Activated CD4-positive, alpha-beta T cell treated with anti-CD3 and anti-CD28 coated beads, Interleukin-2, amount 50 U/mL, for 4 hours (primary cell): ENCODE measurements at places on chromosomes 5 and 9.

- no peak for DNase-seq
These were observed 16.1 kb upstream of the COL23A1 start for GRCh38 chr5:178606269-178606668.

DNA sequence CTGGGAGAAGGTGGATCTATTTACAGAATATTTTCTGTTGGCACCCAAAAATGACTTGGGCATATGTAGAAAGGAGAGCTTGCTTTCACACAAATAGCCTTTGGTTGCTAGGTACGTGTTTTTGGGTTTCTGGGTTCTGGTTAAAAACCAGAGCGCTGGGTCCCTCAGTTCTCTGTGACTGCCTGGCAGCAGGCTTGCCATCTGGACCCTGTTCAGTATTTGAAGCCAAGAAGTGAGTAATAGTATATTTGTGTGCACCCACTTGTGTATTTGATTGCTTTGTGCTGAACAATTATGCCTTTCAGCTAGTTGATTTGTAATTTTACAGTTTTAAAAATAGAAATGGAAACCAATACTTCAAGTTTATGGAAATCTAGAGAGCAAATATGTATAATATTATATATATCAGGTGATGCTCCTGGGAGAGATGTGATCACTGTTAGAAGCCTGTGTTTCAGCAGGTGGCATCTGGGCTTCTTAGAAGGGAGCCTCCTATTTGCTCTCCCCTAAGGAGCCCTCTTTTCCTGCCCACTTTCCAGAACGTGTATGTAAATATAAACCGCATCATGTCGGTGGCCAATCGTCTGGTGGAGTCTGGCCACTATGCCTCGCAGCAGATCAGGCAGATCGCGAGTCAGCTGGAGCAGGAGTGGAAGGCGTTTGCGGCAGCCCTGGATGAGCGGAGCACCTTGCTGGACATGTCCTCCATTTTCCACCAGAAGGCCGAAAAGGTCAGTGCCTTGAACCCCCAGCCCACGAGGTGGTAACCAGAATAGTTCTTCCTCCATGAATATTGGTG, 153.6 kb downstream of the TRIO start:
- no peak for DNase-seq

DNA sequence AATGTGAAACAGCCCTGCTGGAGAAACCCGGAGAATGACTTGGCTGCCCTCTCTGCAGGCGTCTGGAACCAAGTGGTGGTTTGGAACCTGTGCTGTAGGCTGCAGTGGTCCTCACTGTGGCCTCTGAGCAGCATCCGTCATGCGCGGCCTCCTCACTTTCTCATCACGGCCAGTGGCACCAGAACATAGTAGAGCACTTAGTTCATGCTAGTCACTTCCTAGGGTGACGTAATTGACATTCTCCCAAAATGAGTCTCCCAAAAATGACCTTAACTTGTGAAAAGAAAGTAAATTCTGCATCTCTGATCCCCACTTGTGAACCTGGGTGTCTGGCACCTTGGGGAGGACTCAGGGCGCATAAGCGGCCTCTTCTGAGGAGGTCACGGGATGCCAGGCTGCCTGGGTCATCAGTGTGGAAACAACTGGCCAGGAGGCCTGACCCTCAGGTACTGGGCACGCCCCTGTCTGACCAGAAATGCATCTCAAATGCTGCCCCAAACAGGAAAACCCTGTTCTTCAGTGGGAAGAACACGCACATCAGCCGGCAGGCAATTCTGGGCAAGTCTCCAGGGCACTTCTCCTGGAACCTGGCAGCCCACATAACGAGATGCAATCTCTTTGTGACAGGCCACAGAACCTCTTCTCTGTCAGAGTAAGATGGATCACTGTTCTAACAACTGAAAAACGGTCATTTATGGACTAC, 36.6 kb upstream of the SPTLC1 start:
- DNase-seq, result no peak

- DNase-seq, result no peak
These were observed 13.4 kb downstream of the LARS1 start for GRCh38 chr5:146169076-146169475.

DNA sequence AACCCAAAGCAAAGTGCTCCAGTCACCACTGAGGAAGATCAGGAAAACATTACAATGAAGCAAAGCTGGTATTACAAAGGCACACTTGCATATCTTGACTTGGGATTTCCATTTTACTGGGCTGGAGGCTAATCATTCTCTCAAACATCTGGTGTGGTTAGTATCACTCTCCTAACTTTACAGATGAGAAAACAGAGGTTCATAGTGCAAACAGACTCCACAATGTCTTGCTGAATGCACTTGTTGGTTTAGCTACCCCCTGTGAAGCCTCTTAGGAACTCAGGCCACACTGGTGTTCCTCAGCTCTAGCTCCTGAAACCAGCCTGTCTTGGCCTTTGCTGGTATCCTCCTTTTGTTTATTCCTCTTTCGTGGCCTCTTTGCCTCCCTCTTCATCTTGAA, 29.5 kb upstream of the SMAD5 start:
- DNase-seq, result no peak

DNA sequence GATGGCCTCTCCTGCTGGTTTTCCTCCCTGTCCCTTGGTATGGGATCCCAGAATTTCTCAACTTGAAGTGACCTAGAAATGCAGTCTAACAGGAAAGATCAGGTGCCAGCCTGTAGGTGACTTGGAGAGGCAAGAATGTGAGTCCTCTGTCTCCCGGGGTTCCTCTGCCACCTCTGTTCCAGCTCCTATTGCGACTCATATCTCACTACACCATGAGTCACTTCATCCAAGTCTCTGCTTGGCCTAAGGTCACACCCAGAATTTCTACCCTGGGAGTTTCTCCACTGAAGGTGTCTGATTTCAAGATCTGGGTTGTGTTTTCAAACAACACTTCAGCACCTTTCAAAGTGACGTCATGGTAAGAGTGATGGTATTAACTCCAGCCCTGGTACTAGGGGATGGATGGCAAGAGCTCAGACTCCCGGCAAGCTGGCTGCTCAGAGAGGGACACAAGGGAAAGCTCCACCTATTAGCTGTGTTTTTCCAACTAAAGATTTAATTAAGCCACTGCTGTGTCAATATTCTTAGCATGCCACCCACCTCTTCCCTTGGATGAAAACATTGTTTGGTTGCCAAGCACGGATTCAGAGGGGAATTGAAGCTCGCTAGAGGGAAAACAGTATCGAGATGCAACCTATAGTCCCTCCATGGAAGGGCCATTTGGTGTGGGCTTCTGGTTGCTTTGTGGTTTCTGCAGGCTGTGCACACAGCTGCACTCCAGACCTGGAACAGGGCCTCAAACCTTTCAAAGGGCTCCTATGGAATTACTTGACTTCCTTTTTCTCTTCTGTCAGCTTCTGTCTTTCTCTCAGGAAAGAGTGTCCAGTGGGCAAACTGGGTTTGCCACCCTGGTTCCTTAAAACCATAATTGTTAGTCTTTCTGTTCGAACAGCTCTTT, 205.7 kb downstream of the GAS1 start:
- no peak for DNase-seq

DNA sequence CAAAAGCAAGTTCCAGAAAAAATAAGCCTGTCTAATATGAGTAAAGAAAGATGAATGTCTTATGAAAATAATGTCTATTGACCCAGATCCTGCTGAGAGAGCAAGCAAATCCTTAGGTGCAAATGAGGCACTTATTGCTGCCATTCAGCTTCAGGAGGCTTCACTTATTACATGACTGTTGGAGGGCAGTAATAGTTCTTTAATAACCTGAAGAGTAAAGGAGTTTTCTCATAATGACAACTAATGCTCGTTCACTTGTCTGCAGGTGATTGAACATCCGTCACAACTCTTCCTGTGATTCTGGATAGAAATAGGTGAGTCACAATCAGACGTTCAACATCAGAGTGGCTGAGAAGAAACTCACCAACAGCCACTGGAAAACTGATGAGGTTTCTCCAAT, 58.3 kb downstream of the SPOCK1 start:
- no peak for DNase-seq

DNA sequence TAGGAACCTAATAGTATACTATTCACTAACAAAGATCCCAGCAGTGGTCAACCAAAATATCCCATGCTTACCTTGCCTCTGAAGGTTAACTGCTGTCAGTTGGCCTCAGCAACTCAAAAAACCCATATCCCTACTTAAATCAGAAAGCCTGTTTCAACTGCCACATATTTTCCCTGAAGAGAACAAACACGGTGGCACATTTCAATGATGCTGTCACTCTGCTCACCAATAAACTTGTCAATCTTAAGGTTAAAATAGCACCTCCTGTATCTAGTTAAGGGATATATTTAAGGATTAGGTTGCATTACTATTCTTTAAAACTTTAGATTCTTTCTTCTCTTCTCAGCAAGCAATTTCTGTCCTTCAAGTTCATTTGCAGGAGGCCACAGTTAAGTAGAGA, 986.9 kb downstream of the CDH18 start:
- no peak for DNase-seq

DNA sequence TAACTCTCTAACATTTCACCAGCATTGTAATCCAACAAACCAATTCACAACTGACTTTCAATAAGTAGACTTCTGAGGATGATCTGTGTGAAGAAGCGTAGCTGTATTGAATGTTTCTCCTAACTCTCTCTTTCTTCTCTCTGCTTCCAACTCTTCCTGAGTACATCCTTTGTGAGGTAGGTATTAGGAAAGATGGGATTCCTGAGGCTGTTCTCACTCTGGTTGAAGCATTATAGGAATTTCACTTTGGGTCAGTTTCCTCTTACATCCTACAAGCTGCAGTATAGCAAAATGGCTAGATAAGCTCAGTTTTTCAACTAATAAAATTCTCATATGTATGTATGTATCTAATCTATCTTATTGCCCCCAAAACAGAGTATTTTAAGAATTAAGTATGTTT, 702.8 kb downstream of the CETN3 start:
- no peak for DNase-seq

- no peak for DNase-seq
These were observed 31.4 kb downstream of the SRFBP1 start for GRCh38 chr5:121993191-121993590.

- DNase-seq, result no peak
These were observed 9.8 kb upstream of the PDE8B start for GRCh38 chr5:77200663-77201062.

DNA sequence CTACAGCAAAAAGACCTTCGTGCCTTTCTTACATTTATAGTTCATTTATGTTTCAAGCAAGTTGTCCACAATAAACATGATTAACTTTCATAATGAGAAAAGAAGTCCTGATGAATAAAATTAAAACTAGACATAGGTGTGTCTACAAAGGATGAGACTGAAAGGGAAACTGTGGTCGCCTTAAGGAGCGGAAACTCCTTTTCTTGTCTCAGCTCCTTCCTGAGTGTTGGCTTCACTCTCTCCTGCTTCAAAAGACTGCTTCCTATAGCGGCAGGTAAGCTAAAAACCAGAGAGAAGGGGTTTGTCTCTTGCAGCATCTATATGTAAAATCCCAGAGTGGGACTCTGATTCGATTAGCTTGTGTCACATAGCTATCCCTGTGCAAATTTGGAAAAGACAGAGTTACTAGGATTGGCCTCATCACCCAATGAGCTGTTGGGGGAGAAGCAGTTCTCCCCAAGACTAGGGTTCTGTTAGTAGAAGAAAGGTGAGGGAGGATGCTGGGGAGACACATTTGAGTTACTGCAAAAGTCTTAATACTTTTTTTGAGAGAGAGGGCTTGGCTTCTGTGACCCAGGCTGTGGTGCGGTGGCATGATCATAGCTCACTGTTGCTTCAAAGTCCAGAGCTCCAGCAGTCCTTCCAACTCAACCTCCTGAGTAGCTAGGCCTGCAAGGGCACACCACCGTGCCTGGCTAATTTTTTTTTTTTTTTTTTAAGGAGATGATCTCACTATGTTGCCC, 16.8 kb upstream of the CTSL start:
- DNase-seq, result no peak

- DNase-seq, result no peak
These were observed 171.4 kb downstream of the SGCD start for GRCh38 chr5:156498226-156498980.

GRCh38 chr5:69103521-69103920, 9.7 kb downstream of the SLC30A5 start:
- DNase-seq, result no peak

- no peak for DNase-seq
These were observed 6.2 kb downstream of the WNK2 start for GRCh38 chr9:93190133-93190525.

DNA sequence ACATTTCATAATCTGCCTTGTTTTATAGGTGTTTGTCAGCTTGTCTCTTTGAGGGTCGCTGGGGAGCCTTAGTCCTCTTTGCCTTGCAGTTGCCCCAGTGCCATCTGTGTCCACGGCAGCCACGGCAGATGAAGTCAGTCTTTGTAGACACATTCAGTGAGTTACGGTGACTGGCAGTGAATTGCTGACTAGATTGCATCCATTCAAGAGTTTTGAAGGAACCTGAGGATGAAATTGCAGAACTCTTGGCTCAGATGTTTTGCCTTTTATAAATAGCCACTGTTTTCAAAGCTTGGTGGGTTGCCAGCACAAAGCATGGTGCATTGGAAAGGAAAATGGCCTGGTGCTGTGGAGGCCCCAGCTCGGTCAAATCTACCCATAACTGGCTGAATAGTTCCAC, 125.6 kb downstream of the TRIO start:
- no peak for DNase-seq

GRCh38 chr5:173456751-173457171, 128.5 kb upstream of the STC2 start:
- DNase-seq, result no peak

- DNase-seq, result no peak
These were observed 31.5 kb downstream of the PAX5 start for GRCh38 chr9:37002413-37003217.

DNA sequence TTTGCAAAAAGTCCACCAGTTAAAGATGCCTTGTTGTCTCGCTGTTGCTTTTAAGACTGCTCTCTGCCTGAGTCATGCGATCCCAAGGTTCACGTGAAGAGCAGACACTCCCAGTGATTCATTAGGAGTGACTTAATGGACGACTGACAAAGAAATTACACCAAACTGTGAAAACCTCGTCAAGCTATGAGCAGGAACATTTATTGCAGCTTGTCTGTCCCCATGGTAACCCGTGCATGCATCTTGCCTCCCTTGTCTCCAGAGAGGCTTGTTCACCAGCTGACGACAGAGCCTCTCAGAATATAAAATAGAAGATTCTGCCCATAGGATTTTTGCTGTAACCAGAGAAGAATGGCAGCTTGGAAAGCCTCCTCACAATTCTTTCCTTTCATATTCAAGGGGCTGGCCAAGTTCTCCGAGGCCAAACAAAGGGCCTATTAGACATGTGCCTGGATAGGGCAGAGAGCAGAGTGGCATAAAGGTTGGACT, 352.7 kb downstream of the SPOCK1 start:
- no peak for DNase-seq
